ENCODE measurements at places on chromosomes 16 and 17.
A peak's percentile ranks its signal among the peaks of the same experiment; 100 is the strongest.

- no peak for DNase-seq
These were observed 2.2 kb downstream of the KRT12 start for GRCh38 chr17:40864661-40865390.

- no peak for DNase-seq
These were observed 8.4 kb upstream of the SLC47A2 start for GRCh38 chr17:19724501-19725420.

GRCh38 chr17:39737206-39737759, 455 bp upstream of the GRB7 start:
- DNase-seq: no peak

GRCh38 chr17:37608351-37609169, 658 bp downstream of the SYNRG start:
- DNase-seq: peak; percentile 26

DNA sequence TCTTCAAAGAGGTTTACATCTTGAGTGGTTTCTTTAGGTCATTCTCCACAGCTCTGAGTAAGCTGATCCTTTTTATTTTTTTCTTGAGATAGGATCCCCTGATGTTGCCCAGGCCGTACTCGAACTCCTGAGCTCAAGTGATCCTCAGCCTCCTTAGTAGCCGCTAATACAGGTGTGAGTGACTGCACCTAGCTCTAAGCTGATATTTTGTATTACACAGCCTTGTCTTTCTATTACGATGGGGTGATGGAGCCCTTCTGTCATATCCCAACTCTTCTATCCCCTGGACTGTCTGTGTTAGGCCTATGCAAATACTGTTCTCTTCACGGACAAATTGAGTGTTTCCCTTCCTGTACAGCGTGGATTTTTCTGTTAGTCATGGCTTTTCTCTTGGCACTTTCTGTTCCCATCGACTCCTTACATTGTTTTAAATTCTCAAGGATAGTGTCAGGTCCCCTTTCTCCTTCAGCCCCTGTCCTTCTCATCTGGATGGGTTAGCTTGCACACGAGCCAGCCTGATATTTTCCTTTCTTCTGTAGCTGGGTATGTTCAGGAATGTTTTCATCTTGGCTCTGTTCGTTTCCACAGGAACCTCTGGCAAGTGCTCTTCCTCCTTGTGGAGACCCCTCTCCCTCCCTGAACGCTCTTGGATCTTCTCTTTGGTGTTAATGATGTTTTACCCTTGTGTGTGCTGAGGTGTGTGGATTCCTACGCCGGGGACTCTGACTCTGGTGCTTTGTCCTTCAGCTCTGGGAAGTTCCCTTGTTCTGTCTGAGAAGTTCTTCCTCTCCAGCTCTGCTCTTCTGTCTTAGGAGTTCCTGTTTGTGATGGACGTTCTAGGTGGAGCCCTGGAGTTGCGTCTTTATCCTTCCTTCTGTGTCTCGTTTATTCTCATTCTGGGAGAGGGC, 2.3 kb downstream of the BANP start:
- no peak for DNase-seq

DNA sequence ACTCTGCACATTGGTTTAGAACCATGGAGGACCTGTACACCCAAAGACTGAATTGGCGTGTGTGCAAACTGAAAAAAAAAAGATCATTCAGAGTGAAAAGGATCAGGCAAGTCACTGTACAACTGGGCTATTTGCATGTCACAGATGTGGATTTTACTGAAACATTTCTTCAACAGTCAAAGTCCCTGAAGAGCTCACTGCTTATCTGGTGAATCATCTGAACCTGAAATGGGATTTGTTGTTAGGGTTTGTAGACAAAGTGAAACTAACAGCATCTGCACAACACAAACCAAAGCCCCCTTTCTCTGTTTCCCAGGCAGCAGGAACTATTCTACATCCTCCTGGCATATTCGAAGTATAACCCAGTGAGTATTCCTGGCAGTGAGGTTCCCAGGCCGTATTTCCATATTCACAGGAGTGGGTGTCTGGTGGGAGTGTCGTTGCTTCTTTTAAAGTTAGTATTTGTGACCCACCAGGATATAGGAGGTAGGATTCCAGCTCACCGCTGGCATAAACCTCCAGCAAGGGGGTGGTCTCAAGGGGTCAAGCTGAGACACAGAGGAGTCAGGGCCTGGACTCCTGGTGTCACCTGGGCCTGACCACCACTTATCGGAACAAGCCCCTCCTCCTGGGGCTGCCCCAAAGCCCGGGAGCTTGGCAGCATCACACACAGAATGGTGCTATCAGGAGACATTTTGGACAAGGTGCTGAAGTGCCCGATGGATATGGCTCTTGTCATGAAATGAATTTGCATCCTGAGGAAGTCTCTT, 80.9 kb downstream of the GOSR1 start:
- no peak for DNase-seq

GRCh38 chr17:72937707-72938106, 154.8 kb downstream of the SLC39A11 start:
- DNase-seq: no peak

DNA sequence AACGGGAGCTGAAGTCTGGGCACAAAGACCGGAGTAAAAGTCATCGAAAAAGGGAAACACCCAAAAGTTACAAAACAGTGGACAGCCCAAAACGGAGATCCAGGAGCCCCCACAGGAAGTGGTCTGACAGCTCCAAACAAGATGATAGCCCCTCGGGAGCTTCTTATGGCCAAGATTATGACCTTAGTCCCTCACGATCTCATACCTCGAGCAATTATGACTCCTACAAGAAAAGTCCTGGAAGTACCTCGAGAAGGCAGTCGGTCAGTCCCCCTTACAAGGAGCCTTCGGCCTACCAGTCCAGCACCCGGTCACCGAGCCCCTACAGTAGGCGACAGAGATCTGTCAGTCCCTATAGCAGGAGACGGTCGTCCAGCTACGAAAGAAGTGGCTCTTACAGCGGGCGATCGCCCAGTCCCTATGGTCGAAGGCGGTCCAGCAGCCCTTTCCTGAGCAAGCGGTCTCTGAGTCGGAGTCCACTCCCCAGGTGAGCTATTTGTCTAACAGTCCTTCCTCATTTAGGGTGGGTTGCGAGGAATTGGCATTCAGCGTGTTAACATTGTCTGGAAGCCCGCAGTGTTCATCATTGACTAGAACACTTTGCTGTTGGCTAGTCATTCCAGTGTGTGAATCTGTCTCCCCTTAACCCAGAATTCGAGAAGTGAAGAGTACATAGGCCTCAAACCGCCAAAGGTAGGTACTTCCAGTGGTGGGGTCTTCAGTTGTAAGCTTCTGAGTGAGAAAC, 1.5 kb downstream of the CDK12 start:
- DNase-seq: peak; percentile 38

- no peak for DNase-seq
These were observed 120.6 kb upstream of the TNRC6C start for GRCh38 chr17:77837917-77838316.

- DNase-seq: peak; percentile 6
These were observed 3.0 kb upstream of the NLRC5 start for GRCh38 chr16:56986361-56986760.

DNA sequence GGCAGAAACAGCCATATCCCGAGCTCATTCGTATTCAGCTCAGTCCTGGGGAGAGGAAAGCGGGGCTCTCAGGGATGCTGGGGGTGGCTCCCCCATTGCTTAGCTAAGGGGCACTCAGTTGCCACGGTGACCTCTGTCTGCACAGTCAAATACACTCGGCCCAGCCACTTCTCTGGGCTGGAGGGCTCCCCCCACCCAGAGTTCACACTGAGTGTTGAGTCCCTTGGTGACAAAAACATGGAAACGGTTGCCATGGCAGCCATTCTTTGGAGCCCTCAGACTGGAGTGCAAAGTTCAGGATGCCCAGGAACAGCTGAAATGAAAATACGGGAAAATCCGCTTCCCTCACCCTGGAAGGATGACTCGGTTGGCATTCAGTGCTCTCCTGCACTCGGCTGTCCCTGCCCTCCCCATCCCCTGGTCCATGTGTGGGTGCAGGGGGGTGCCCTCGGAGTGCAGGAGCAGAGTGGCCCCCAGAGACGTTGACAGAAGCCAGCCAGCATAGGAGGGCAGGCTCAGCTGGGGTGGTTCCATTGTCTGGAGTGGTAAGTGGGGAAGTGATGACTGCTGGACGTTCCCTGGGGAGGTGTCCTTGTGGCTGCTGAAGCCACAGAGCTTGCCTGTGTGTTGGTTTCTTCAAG, 216.5 kb downstream of the NTN1 start:
- no peak for DNase-seq

- no peak for DNase-seq
These were observed 351.6 kb downstream of the KCNJ2 start for GRCh38 chr17:70520956-70521355.

DNA sequence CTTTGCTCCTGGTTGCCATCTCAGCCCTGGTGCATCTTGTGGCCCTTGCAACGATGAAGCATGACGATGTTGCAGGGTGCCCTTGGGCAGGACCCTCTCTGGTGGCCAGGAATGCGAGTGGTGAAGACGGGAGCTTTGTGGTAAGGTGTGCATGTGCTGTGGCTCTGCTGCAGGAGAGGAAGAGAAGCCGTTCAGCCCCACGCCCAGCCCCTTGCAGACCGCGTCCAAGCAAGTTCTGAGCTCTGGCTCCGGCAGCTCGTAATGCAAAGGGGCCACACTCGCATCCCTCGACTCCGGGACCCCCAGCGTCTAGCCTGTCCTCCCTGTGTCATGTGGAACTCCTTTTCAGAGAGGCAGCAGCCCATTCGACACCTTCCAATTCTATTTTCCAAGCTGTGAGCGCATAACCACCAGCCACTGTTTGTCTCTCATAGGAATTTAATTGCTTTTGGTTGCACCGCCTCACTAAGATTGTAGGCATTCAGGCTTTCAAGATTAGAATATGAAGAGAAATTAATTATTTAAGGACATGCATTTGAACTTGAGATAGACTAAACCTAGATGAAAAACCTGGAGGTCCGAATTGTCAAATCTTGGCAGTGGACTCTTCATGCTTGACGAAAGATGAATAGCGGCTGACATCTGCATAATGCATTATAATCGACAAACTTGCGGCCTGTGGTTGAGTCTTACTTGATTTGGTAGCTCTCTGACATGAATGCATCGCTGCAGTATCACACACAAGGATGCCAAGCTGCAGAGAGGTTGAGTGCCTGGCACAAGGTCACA, 21.1 kb upstream of the KCNG4 start:
- DNase-seq: no peak

- no peak for DNase-seq
These were observed 56.7 kb upstream of the SIAH1 start for GRCh38 chr16:48441863-48442279.

- DNase-seq: no peak
These were observed 70.1 kb upstream of the CREBBP start for GRCh38 chr16:3950343-3951193.

GRCh38 chr17:6231465-6231864, 161.3 kb downstream of the WSCD1 start:
- DNase-seq: no peak

DNA sequence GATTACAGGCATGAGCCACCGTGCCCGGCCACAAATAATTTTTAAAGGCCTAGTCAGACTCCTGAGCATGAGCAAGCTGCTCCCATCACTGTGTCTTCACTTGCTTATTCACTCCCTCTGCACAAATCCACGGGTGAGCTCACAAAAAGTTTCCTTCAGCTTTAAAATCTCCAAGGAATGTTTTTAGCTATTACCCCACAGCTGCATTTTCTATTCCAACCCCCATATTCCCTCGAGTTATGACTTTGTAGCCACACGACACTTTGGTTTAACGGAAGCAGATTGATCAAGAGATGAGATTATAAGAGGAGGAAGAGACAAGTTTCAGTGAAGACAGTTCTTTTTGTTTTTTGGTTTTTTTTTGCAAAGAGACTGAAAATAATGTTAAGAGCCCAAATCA, 49.1 kb upstream of the SLC25A19 start:
- DNase-seq: no peak

- DNase-seq: peak; percentile 83
These were observed 4.0 kb downstream of the MAFG start for GRCh38 chr17:81923302-81924260.

GRCh38 chr16:84166796-84167695, 19.8 kb downstream of the TAF1C start:
- no peak for DNase-seq

- peak; percentile 68 for DNase-seq
These were observed 4.5 kb downstream of the TMEM100 start for GRCh38 chr17:55717898-55718735.

DNA sequence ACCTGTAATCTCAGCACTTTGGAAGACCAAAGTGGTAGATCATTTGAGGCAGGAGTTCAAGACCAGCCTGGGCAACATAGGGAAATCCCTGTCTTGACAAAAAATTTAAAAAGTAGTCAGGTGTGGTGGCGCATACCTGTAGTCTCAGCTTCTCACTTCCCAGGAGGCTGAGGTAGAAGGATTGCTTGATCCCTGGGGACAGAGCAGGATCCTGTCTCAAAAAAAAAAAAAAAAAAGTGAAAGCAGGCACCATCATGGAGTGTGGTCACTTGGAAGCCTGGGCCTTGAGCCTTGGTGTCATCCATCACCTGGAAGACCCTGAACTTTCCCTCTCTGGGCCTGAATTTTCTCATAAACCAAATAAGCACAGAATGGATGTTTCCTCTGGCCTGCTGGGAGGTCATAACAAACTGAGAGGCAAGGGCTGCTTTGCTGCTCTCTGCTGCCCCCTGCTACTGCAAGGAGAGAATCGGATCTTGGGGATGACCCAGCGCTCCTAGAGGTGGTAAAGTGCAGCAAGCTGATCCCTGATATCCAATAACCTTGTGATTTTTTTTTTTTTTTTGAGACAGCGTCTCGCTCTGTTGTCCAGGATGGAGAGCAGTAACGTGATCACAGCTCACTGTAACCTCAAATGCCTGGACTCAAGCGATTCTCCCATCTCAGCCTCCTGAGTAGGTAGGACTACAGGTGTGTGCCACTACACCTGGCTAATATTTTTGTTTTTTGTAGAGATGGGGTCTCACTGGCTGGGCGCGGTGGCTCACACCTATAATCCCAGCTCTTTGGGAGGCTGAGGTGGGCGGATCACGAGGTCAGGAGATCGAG, 75.9 kb upstream of the RNU2-1 start:
- DNase-seq: no peak

DNA sequence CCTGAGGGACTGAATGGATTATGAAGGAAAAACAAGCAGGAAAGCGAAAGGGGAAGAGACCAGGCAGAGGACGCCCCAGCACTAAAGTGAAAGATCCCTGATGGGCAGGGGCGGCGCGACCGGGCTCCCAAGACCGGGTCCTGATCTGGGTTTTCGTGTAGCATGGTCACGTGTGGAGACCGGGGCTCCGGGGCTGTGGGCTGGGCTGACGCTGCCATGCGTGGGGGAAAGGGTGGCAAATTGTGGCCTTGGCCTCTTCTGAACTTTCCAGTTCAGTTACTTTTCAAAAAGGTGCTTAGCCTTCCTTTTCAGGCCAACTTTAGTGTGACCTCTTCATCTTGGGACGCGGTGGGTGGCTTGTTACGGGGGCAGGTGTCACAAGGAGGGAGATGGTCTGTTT, 57.5 kb downstream of the METRNL start:
- DNase-seq: no peak

- DNase-seq: no peak
These were observed 43.4 kb downstream of the KCNJ12 start for GRCh38 chr17:21419299-21420239.

- DNase-seq: no peak
These were observed 57.6 kb downstream of the BANP start for GRCh38 chr16:88008840-88009239.
